ENCODE measurements at places on chromosomes 4 and X. TPM values are rescaled to one million over a fixed set of nuclear protein-coding genes. Genes with fewer than 3 reads are reported as not detected.

- no peak for DNase-seq
Observed at GRCh38 chr4:128915544-128915943, 106.0 kb downstream of the JADE1 start.

- no peak for DNase-seq
Observed at GRCh38 chr4:57187246-57187645, 77.1 kb upstream of the IGFBP7 start.

GRCh38 chr4:56871371-56871866, 36.3 kb upstream of the REST start:
- peak; percentile 90 for DNase-seq

GRCh38 chr4:105130945-105131344, 15.7 kb upstream of the TET2 start:
- no peak for DNase-seq

CD38 gene
- total RNA-seq: not detected

GRCh38 chrX:46690818-46691217, 68.1 kb downstream of the SLC9A7 start:
- peak; percentile 33 for DNase-seq

GRCh38 chr4:147991543-147992283, 259.8 kb downstream of the ARHGAP10 start:
- DNase-seq: no peak

DNA sequence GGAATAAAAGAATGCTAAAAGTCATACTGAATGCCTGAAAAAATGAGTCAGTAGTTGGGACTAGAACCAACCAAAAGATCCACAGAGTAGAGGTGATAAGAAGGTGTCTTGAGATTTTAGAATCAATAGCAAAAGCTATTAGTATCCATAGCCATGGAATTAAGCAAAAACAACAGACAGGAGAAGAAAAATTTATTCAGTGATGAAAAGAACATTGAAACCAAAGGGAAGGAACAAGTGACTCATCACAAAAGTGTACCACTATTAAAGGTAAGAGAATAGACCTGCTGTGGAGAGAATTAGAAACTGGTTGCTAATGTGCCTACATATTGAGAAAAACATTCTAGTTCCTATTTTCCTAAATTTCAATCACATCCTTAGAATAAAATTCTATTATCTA, 182.0 kb upstream of the NEIL3 start:
- DNase-seq: no peak

ATP2B3 gene
- not detected for total RNA-seq

DCAF4L1 gene
- under 0.01 TPM for total RNA-seq

DNA sequence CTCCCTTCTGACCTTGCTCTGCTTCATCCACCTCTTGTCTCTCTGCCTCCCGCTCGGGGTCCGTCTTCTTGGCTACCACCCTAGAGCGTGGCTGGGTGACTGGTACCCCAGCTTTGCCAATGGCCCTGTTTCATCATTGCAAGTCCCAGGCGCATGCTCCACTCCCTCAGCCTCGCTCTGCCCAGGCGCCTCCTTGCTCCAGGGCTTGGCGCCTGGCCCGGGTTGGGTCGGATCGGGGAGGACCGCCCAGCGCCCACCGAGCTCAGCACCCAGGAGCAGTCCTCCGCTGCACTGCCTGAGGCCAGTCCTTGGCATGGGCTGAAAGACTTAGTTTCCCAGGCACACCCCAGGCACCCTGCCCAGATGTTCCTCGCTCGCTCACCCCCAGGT, 577 bp downstream of the BGN start:
- no peak for DNase-seq

- DNase-seq: peak; percentile 10
Observed at GRCh38 chr4:52234561-52235440, 183.7 kb downstream of the SPATA18 start.

TMSB15A gene
- total RNA-seq: 20.8 TPM

VCX3A gene
- total RNA-seq: not detected

GRCh38 chrX:119690921-119691716, 1.8 kb downstream of the SEPTIN6 start:
- DNase-seq: no peak

- DNase-seq: no peak
Observed at GRCh38 chrX:1412551-1413161, 20.7 kb upstream of the SLC25A6 start.

SATL1 gene
- total RNA-seq: not detected

- DNase-seq: peak; percentile 26
Observed at GRCh38 chr4:147755561-147756295, 23.8 kb downstream of the ARHGAP10 start.

- DNase-seq: no peak
Observed at GRCh38 chr4:101307899-101308298, 39.4 kb downstream of the PPP3CA start.

- DNase-seq: no peak
Observed at GRCh38 chrX:135315864-135316263, 6.6 kb downstream of the ETDC start.

MAGEC1 gene
- not detected for total RNA-seq

DNA sequence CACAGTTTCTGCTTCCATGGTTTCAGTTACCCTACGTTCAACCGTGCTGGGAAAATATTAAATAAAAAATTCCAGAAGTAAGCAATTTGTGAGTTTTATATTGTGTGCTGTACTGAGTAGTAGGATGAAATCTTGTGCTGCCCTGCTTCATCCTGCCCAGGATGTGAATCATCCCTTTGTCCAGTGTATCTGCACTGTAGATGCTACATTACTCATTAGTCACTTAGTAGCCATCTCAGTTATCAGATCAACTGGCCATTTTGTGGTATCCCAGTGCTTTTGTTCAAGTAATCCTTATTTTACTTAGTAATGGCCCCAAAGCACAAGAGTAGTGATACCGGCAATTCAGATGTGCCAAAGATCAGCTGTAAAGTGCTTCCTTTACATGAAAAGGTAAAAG, 97.9 kb downstream of the COX18 start:
- peak; percentile 94 for DNase-seq

DNA sequence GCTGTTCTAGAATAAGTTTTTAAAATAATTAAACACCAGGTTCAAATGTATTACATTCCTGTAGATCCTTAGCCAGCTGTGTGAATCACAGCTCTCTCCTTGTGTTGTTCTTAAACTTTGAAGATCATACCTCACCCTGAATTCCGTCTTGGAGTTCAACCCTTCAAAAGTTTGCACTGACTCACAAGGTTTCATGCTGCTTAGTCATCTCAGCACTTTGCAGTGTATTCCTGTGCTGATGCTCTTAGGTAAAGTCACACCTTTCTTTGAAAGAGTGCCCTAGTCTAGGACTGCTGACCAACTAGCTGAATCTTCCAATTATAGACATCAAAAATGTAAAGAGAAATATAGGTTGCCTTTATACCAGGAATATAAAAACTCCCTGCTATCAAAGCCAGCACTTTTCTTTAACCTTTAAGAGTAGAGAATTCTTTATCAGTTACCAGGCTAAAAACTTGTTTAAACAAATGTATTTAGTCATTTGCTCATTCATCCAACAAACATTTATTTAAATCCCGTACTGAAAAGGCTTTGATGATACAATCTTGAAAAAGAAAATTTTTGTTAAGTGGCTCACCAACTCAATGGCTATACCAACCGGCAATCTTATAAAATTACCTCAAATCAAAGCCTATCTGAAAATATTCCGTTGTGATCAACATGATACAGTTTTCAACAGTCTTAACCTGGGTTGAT, 169.7 kb downstream of the RAP1GDS1 start:
- DNase-seq: peak; percentile 83

DNA sequence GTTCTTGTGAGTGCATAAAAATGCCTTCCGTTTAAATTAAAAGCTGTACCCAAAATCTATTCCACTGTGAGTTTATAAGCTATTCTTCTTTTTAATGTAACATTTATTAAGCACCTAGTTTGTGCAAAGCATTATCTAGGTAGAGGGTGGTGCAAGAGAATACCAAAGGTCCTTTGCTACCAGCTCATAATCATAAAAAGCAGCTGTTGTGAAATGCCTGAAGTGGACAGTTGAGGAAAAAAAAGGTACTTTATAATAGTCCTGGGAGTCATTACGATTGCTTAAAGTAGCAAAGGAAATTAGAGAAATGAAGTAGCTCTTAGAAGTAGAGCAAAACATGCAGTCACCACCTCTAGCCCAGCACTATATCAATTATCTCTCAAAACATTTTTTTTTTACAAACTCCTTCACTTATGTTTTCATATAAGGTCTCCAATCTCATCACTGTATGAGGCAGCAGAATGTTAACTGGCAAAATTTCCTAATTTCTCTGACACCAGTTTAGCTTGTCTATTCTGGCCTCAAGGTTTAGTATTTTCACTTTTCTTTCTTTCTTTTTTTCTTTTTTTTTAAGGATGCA, 2.1 kb downstream of the MBNL3 start:
- no peak for DNase-seq

DNA sequence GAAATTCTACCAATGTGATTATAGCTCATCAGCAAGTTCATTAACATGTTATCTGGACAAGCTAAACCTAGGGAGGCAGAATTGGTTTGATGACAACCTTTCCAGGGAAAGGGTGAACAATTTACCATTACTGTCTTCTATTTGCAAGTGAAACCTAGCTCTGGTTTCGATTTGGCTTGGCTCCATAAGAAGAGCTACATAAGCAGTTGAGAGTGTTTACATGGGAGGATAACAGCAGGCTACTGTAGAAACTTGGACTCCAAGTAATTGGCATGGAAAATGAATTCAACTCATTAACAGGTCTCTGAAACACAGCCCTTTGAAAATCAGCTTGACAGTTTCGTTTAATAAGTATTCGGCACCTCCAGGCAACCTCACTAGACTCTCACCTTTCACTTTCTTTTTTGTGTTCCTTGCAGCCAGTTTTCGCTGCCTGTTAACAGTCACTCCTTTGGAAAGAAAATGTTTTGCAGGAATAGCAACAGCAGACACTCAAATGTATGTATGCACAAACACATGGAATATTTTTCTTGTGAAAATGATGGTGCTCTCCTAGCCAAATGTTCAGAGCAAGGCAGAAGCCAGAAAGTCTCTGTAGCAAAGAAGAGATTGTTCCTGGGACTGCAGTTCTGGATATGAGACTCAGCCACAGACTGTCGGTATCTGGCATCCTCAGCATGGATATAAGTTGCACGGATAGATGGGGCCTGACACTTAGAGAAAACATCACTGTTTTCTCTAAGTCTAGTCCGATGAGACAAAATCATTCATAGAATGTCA, 27.5 kb downstream of the POU3F4 start:
- DNase-seq: no peak

DNA sequence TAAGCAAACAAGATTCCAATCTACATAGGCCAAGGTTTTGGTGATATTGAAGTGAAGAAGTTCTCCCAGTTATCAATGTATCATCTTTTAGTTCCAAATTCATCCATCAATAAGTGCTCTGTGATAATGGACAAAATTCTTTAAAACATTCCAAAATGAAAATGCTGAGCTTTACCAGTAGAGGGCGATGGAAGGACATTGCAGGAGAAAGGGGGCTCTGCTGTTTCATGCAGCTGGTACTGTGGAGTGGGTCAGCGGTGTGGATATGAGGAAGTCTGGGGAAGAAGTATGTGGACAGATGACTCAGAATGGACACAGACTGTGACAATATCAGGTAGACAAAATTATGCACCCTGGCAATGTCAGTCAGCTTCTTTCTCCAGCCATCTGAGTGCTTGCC, 46.6 kb upstream of the HS6ST2 start:
- DNase-seq: no peak

GRCh38 chrX:100600758-100601157, 16.0 kb downstream of the TNMD start:
- no peak for DNase-seq

DNA sequence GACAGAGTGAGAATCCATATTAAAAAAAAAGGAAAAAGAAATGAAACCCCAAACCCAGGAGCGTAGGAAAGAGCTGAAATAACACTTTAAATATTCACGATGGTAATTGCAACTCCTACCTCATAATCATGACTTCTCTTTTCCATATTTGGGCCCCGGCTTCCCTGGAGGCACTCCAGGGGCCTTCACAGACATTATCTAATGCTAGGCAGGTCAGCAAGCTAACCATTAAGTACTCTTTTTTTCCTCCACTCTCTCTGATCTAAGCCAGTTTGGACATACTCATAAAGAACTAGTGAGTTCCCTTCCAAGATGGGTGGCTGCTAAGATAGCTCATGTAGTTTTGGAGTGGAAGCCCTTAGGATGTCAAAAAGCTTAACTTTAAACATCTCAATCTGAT, 83.2 kb downstream of the SH3KBP1 start:
- DNase-seq: no peak

GRCh38 chrX:72141372-72142004, 9.8 kb upstream of the RTL5 start:
- no peak for DNase-seq

- DNase-seq: no peak
Observed at GRCh38 chr4:52358883-52359321, 300.2 kb downstream of the USP46 start.

DNA sequence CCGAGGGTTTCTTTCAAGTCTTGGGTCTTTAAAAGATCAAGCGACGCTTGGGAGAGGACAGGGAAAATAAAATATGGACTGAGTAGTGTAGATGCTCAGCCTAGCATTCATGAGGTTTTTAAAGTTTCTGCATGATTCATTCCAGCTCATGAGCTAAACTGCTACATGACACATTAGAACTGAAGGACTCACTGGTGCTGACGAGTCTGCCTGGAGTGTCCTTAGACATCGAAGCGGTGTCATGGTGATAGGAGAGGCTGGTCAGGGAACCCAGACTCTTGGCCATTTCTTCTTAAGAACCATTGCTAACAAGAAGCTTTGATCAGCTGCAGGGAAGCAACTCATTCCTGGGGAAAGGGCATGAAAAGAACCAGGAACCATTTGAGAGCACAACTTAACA, 158.6 kb downstream of the TRIML1 start:
- DNase-seq: no peak

- no peak for DNase-seq
Observed at GRCh38 chr4:26877961-26878360, 17.3 kb downstream of the STIM2 start.

GRCh38 chr4:13236485-13236884, 247.7 kb downstream of the RAB28 start:
- DNase-seq: no peak

DNA sequence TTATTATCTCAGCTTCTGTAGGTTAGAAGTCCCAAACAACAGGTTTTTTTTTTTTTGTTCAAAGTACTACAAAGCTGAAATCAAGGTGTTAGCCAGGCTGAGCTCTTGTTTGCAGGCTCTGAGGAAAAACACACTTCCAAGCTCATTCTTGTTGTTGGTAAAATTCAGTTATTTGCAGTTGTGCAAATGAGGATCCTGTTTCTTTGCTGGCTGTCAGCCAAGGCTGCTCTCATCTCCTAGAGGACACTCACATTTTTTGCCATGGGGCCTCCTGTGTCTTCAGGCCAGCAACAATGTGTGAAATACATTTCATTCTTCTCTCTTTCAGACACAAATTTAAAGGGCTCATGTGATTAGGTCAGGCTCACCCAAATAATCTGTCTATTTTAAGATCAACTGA, 60.3 kb upstream of the HSD17B10 start:
- peak; percentile 25 for DNase-seq

CSN1S1 gene
- not detected for total RNA-seq

NAP1L5 gene
- total RNA-seq: 16.8 TPM

- DNase-seq: no peak
Observed at GRCh38 chr4:22508376-22508775, 7.5 kb downstream of the ADGRA3 start.

GRCh38 chr4:75048208-75048879, 115.4 kb downstream of the PARM1 start:
- no peak for DNase-seq
